ENCODE measurements at places on chromosomes 1 and 21. TPM values are rescaled to one million over a fixed set of nuclear protein-coding genes. Genes with fewer than 3 reads are reported as not detected.

The TMEM82 gene
- total RNA-seq: not detected

GRCh38 chr1:72284084-72284347, 1.7 kb upstream of the NEGR1 start:
- peak; percentile 31 for DNase-seq

DNA sequence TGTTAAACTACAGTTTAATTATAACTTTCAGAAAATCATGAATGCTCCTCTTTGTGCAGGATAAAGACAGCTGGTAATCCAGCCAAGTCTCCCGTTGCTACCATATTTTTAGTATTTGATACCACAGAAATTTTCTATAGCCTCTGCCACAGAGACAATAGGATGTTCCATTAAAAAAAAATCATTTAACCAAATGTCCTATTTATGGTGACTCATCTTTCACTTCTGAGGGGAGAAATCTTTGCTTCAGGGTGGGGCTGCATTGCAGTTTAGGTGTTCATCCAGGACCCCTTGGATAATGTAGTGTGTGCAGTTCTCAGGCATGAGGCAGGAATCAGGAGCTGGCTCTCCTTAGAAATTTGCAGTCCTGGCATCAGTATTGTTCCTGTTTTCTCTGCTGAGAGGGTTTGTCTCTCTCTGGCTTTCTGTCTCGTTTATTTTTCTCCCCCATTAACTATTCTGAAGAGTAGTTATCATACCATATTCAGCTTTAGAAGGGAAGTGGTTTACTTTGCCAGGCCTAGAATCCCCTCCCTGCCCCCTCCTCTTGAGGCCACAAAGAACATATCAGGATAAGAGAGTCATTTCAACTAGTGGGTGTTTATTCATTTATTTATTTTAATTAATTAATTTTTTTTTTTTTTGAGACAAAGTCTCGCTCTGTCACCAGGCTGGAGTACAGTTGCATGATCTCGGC, 3.1 kb downstream of the PRUNE1 start:
- DNase-seq: no peak

The CAPZA1 gene
- 311 TPM for total RNA-seq

The APCS gene
- total RNA-seq: not detected

GRCh38 chr1:189804352-189804751, 673.3 kb downstream of the BRINP3 start:
- DNase-seq: no peak

The OR2T29 gene
- not detected for total RNA-seq

- no peak for DNase-seq
These were observed 9.6 kb downstream of the IGSF9 start for GRCh38 chr1:159935719-159936272.

The NTRK1 gene
- total RNA-seq: not detected

The SPRR1B gene
- total RNA-seq: 0.75 TPM

GRCh38 chr1:34018285-34018684, 146.7 kb downstream of the CSMD2 start:
- DNase-seq: no peak

GRCh38 chr1:203178821-203179666, 3.4 kb upstream of the MYBPH start:
- no peak for DNase-seq

The TMPRSS15 gene
- total RNA-seq: not detected

DNA sequence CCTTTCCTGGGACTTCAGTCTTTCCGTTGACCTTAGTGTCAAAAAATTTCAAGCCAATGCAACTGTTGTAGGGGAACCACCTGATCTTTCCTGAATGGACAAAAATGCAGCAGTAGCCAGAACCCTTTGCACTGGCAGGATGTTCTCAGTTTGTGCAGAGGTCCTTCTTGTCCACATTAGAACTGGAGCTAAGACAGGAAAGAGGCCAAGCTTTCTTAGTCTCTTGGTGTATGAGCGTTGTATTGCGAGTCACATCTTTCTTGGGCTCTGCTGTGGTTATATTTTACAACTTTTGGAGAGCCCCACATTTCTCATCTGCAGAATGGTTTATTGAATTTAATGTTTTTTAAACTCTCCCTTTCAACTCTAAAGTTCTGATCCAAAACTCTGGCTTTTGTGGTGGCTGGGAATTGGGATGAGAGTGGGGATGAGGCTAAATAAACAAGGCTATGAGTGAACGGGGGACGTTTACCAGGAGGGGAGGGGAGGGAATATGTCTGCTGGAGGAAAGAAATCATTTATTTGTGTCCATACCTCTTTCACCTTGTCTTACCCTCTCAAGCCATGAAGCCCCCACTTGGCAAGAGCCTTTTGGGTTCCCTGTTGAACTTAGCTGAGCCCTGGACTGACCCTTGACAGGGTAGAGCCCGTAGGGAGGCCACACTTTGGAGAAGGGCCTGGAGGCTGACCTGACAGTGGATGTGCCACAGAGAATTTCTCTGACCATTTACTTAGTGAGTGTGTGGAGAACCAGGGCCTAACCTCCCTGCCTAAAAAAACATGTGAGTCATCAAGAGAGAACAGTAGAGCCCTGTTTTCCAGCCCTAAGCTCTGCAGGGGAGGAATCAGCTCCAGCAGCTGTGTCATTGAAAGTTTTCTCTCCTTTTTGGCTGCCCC, 586 bp downstream of the CHI3L2 start:
- peak; percentile 60 for DNase-seq

DNA sequence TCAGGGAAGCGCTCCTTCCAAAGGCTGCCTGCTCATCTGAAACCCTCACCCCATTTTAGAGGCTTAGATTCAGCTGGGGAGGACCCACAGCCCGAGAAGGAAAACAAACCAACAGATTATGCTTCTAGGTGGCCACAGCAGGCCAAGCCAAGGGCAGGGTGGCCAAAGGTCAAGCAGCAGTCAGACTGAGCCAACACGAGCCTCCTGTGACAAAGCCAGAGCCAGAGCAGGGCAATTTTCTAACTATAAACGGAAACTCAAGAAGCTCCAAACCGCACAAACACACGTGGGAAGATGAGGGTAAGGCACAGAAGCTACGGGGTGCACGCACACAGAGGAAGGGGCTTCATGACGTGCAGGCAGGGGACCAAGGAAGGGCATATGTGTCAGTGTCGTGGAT, 64.1 kb downstream of the PLEKHA6 start:
- DNase-seq: no peak

- DNase-seq: no peak
These were observed 33.7 kb upstream of the KCNA2 start for GRCh38 chr1:110639724-110640386.

DNA sequence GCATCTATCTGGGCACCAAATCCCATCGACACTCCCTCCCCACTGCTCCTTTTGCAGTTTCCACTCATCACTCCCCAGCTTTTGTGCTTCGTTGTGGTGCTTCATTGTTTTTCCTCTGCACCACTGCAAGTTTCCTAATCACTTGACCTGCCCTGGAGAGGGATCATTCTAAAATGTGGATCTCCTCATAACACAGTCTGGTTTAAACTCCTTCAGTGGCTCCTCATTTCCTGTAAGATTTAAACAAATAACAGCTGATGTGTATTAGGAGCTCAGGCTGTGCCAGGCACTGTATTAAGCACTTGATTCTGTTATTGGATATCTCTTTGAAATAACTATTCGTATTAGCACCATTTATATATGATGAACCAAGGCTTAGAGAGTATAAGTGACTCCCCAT, 51.3 kb downstream of the MAP10 start:
- DNase-seq: no peak

GRCh38 chr1:95517506-95517905, 283.5 kb downstream of the RWDD3 start:
- DNase-seq: no peak

GRCh38 chr1:186435336-186435735, 25.6 kb downstream of the PDC start:
- DNase-seq: no peak

DNA sequence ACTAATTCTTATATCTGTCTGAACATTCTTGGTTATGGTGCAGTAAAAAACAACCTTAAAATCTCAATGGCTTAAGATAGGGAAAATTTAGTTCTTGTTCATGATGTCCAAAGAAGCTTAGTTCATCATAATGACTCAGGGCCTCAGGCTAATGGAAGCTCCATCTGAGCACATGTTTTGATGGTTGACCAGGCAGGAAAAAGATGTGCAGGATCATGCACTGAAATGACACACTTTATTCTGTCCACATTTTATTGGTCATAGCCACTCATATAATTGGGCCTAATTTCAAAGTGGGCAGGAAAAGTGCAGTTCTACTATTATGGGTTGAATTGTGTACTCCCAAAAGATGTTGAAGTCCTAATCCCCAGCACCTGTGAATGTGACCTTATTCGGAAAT, 198.2 kb downstream of the CENPF start:
- DNase-seq: no peak

DNA sequence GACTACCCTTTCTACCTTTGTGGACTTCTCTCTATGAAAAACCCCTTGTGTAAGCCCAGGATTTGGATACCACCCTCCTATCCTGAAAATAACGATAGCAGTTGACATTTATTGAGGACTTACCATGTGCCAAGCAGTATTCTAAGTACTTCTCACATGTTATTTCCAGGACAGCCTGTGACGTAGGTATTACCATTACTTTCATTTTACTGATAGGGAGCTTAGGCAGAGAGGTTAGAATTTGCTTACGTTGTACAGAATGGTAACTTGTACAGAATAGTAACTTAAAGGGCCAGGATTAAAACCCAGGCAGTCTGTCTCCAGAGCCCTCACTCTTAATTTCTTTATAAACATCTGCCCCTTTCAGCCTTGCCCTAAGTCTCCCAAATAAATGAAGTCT, 138.3 kb downstream of the NTMT2 start:
- no peak for DNase-seq

GRCh38 chr1:76500116-76500515, 367.2 kb upstream of the ST6GALNAC5 start:
- DNase-seq: no peak

- DNase-seq: no peak
These were observed 6.3 kb upstream of the GOLT1A start for GRCh38 chr1:204219971-204220616.

- no peak for DNase-seq
These were observed 112.3 kb downstream of the TM2D1 start for GRCh38 chr1:61612602-61613001.

The VANGL2 gene
- total RNA-seq: 7.2 TPM

The SGIP1 gene
- total RNA-seq: 6.9 TPM

DNA sequence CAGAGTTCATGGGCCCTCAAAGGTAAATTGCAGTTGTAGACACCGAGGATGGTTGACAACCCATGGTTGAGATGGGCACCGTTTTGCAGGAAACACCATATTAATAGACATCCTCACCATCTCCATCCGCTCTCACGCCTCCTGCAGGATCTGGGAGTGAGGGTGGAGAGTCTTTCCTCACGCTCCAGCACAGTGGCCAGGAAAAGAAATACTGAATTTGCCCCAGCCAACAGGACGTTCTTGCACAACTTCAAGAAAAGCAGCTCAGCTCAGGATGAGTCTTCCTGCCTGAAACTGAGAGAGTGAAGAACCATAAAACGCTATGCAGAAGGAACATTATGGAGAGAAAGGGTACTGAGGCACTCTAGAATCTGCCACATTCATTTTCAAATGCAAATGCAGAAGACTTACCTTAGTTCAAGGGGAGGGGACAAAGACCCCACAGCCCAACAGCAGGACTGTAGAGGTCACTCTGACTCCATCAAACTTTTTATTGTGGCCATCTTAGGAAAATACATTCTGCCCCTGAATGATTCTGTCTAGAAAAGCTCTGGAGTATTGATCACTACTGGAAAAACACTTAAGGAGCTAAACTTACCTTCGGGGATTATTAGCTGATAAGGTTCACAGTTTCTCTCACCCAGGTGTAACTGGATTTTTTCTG, 9.3 kb downstream of the SLAMF8 start:
- no peak for DNase-seq

DNA sequence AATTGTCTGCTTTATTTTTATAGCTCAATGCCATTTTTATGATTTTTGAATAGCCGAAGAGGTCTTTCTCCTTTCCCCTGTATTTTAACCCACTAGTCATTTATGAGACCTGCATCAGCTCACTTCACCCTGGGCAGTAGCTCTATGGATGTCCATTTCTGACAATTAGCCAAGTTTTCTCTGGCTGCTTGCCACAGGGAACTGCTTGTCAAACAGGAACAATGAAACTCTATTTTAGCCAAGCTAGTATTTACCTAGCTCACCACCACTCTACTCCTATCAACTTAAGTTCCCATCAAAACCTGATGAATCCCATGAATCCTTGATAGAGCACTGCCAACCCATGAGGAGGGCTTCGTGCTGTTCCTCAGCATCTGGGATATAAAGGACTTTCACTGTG, 406.7 kb downstream of the RWDD3 start:
- no peak for DNase-seq

The ZBTB7B gene
- 20.4 TPM for total RNA-seq

- no peak for DNase-seq
These were observed 118.5 kb downstream of the UCHL5 start for GRCh38 chr1:192940658-192941057.

The PPP1R15B gene
- 26.6 TPM for total RNA-seq

The KIF21B gene
- 12.0 TPM for total RNA-seq

Measured in epithelial cell of proximal tubule (primary cell).